ENCODE measurements at places on chromosomes 12 and 14.

GRCh38 chr12:81255947-81256346 is 178.1 kb downstream of the ACSS3 start:
- no peak for DNase-seq

- no peak for DNase-seq
Measured at GRCh38 chr14:102512793-102513300, 3.3 kb upstream of the ANKRD9 start.

GRCh38 chr14:24060984-24061913 is 9.4 kb downstream of the CARMIL3 start:
- DNase-seq, result no peak

- DNase-seq, result no peak
Measured at GRCh38 chr14:76917745-76918255, 91.6 kb downstream of the LRRC74A start.

GRCh38 chr12:111173391-111173790 is 195.5 kb downstream of the PHETA1 start:
- DNase-seq, result no peak

DNA sequence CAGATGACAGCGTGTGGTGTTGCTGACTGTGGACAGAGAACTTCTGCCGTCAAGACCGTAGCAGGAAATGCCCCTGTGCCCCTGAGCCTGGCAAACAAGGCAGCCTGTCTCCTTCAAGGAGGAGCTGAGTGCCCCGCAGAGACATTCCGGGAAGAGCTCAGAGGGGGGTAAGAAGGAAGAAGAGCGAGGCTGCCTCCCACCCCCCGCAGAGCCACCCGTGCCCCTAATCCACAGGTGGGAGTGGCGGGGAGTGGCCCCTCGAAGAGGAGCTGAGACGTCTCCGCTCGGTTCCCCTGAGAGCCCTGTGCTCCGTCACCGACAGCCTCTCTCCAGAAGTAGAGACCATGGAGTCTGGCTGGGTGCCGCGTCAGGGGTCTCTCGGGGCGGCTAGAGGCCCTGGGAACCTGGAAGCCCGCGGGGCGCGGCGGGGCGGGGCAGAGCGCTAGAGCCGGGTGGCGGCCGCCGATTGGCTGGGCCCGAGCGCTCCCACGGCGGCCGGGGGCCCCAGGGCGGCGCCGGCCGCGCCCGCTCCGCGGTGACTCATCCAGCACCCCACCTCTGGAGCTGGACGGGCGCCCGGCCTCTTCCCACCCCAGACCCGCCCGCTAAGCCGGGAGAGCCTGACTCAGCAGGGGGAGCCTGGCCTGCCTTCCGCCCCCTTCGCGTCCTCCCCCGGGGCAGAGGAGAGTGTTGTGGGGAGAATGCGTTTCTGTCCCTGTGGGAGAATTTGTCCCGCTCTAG is 25.2 kb upstream of the KRT78 start:
- no peak for DNase-seq

DNA sequence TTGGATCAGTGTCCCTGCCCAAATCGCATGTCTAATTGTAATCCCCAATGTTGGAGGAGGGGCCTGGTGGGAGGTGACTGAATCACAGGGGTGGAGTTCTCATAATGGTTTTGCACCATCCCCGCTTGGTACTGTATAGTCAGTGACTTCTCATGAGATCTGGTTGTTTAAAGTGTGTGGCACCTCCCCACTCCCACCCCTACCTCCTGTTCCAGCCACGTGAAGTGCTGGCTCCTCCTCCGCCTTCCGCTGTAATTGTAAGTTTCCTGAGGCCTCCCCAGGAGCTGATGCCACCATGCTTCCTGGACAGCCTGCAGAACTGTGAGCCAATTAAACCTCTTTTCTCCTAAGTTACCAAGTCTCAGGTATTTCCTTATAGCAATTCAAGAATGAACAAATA is 67.2 kb downstream of the FERMT2 start:
- no peak for DNase-seq

GRCh38 chr12:3715999-3716398 is 36.9 kb downstream of the CRACR2A start:
- no peak for DNase-seq

DNA sequence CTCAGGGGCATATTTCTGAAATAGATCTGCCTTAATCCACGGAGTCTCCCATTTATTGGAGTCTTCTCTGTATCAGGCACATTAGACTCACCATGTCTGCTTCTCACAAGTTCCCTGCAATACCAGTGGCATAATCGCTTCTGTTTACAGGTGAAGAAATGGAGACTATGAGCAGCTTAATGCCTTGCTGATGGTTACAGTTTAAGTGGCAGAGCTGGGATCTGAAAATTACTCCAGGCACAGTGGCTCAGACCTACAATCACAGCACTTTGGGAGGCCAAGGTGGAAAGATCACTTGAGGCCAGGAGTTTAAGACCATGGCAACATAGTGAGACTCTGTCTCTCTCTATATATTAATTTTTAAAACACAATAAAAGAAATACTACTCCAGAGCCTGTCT is 7.3 kb upstream of the RIC8B start:
- no peak for DNase-seq

DNA sequence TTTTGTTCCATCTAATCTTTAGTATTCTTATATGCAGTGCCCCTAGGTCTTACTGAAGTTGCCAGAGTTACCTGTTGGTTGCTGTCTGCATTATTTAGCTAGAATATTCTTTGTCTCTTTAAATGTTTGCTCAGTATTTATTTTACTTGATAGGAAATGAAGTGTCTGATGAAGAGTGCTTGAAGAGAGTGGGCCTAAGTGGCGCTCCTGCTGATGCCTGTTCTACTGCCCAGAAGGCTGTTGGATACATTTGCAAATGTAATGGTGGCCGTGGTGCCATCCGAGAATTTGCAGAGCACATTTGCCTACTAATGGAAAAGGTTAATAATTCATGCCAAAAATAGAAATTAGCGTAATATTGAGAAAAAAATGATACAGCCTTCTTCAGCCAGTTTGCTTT is 18.9 kb downstream of the CMAS start:
- DNase-seq, result no peak

- no peak for DNase-seq
Measured at GRCh38 chr12:107395817-107396216, 289.8 kb upstream of the PWP1 start.

DNA sequence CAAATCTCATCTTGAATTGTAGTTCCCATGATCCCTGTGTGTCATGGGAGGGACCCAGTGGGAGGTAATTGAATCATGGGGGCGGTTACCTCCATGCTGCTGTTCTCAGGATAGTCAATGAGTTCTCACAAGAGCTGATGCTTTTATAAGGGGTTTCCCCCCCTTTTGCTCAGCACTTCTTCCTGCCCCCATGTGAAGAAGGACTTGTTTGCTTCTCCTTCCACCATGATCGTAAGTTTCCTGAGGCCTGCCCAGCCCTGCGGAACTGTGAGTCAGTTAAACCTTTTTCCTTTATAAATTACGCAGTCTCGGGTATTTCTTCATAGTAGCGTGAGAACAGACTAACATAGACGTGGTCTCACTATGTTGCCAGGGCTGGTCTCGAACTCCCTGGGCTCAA is 56.1 kb upstream of the EIF5 start:
- no peak for DNase-seq

GRCh38 chr14:72164420-72165228 is 232.4 kb downstream of the RGS6 start:
- DNase-seq, result no peak

DNA sequence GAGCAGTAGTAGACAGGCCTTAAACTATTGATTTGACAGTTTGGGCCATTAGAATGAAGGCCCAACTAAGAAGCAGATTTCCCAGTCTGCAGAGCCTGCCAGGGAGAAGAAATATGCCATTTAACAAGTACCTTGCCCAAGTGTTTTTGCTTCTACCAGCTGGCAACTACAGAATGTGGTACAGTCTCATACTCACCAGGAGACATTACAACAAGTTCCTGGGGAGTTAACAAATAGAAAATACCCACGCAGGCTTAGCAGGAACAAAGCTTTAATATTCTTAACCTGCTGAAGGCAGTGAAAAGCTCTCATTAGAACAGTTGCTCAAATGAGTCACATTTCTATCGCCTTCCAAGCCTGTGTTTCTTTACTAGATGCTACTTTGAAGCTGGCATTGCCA is 241.0 kb downstream of the TMEM117 start:
- DNase-seq, result no peak

DNA sequence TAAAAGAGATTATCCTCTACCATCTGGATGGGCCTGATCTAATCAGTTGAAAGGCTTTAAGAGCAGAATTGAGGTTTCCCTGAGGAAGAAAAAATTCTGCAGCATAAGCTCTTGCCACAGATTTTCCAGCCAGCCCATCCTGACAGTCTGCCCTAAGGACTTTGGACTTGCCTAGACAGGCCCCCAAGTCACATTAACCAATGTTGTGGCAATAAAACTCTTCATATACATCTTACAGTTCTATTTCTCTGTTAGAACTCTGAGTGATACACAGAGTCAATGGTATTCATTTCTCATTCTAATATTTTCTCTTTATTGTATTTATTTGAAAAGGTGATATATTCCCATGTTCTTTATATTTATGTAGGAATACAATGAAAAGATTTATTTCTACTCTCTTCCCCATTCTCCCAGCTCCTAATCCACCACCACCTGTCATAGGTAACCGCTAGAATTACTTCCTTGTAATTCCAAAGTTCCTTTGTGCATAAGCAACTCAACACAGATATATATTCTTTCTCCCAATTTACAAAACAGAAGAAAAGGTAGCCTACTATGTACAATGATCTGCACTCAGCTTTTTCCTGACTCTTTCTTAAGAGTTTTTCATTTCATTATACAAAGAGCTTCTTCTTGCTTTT is 182.1 kb downstream of the CAPZA3 start:
- DNase-seq, result no peak

GRCh38 chr12:113971392-113971791 is 5.3 kb upstream of the RBM19 start:
- DNase-seq, result no peak

DNA sequence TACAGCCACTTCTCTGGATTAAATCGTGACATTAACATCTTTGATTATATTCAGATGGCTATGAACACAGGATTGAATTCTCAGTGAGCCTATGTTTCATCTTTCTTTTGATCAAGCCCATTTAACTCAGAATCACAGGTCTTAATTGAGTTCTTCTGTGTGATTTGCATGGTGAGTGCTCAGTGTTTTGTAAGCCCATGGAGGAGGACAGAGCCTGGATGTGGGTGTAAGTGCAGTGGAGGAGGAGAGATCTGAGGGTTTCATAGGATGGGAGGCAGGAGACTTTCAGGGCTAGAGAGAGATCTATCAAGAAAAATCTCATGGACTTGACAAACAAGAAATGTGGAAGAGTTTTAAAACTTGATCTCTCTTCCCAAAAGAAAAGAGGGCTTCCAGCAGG is 5.3 kb upstream of the TESPA1 start:
- no peak for DNase-seq

GRCh38 chr12:67449591-67450052 is 180.5 kb downstream of the CAND1 start:
- no peak for DNase-seq

DNA sequence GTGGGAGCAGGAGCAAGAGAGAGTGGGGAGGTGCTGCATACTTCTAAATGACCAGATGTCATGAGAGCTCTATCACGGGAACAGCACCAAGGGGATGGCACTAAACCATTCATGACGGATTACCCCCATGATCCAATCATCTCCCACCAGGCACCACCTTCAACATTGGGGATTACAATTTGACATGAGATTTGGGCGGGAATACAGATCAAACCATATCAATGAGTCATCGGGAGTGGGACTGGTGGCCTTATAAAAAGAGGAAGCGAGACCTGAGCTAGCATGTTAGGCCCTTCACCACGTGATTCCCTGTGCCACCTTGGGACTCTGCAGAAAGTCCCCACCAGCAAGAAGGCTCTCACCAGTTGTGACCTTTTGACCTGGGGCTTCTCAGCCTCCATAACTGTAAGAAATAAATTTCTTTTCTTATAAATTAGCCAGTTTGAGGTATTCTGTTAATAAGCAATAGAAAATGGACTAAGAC is 28.7 kb downstream of the COX8C start:
- DNase-seq, result no peak

DNA sequence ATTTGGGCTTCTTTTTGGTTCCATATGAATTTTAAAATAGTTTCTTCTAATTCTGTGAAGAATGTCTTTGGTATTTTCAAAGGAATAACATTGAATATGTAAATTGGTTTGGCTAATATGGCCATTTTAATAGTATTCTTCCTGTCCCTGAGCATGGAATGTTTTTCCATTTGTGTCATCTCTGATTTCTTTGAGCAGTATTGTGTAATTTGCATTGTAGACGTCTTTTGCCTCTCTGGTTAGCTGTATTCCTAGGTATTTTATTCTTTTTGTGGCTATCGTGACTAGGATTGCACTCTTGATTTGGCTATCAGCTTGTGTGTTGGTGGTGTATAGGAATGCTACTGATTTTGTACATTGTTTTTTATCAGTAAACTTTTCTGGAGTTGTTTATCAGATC is 601.9 kb downstream of the SNAPC1 start:
- no peak for DNase-seq

- no peak for DNase-seq
Measured at GRCh38 chr12:31742891-31743290, 14.1 kb upstream of the AMN1 start.

DNA sequence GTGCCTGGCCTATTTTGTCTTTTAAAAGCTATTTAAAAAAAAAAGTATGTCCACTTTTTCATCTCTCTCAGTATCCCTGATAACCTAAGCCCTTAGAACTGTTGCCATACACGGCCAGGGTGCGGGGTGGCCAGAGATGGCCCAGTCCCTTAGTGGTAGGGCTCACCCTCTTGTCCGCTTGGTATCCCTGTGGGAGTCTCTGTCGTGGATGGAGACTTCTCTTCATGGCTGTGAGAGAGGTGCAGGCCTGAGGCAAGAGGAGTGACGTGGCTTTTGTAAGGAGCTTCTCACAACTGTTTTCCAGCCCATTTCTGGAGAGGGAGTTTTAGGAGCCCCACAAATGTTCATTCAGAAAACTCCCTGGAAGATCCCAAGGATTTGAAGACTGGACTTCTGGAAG is 26.8 kb downstream of the XRCC3 start:
- no peak for DNase-seq

DNA sequence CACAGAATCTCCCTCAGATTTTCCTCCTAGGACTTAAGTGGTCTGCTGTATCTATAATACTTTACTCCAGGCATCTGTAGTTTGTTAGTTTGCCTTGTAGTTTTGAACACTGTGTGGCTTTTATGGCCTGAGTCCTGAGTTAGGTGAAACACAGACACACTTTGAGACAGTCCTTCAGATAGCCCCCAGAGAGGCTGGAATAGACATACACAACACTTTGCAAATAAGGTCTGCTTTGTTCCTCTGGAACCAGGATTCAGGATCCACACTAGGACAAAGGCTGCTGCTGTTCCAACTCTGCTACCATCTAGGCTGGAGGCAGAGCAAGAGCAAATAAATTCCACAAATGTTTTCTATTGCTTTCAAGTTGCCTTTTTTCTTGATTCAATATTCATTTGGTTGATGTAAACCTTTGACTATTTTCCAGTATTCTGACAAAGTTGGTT is 41.4 kb upstream of the INSM2 start:
- no peak for DNase-seq

GRCh38 chr14:36289954-36290353 is 30.5 kb downstream of the MBIP start:
- DNase-seq, result no peak

DNA sequence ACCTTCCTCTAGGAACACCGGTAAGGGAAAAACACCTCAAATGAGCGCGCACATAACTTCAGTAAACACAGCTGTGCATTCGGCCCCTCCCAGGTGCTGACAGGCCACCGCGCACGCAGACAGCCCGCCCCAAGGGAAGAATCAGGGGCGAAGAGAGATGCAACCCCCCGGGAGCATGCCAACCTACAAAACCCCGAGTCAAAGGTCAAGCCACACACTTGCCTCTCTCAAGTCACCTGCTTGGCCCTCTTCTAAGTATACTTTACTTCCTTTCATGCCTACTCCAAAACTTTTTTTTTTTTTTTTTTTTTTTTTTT is 2.3 kb upstream of the CYP46A1 start:
- no peak for DNase-seq

GRCh38 chr12:51819736-51820525 is 28.6 kb downstream of the FIGNL2 start:
- DNase-seq, result no peak

Data from NCI-H1930 (cell line).